Activated CD4-positive, CD25-positive, alpha-beta regulatory T cell (primary cell): ENCODE measurements at places on chromosomes 3 and 15.

GRCh38 chr3:55608301-55608937, 121.3 kb upstream of the WNT5A start:
- DNase-seq, result no peak

DNA sequence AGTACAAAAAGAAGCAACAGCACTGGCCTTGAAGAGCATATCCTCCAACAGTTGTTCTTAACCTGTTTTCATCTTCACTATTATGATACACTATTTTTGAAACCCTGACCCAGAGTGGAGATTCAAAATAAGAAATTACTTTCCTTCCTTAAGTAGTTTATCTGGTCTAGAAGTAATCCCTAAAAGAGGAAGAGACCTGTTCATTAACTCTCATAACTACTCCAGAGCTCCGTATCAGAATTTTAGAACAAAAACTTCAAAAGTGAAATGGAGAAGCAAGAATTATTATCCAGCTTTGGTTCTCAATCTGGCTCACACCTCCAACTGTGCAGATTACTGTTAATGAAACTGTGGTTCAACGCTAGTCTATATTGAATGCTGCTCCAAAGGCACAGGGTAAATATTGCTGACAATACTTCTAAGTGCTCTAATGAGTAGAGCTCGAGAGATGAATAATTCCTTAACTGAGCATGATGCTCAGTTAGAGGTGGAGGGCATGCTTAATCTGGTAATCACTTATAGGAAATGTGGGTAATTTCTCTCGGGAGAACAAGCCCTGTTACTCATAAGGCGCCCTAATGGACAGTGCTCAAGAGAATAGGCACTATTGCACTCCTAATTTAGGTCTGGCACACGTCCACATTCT, 5.2 kb downstream of the LCMT2 start:
- DNase-seq, result no peak

GRCh38 chr3:140292684-140293083, 357.7 kb downstream of the CLSTN2 start:
- no peak for DNase-seq

DNA sequence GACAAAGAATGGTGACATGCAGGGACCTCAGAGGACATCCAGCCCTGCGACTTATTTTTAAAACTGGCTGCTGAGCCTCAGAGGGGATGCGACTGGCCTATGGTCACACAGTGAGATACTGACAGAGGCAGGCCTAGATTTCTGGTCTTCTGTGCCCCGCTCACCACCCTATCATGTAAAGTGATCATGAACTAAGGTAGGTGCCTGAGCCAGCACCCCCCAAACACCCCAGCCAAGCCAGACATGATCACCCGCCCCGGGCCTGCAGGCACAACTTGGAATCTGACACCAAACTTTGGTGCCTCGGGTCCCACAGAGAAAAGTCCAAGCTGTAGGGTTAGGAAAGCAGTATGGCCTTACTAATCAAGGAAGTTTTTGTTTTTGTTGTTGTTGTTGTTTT, 33.9 kb upstream of the HHATL start:
- no peak for DNase-seq

DNA sequence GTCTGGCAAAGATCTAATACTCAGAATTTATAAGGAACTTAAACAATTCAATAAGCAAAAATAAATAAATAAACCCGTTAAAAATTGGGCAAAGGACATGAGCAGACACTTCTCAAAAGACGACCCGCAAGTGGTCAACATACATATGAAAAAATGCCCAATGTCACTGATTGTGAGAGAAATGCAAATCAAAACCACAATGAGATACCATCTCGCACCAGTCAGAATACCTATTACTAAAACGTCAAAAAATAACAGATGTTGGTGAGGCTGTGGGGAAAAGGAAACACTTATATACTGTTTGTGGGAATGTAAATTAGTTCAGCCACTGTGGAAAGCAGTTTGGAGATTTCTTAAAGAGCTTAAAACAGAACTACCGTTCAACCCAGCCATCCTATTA, 188.0 kb upstream of the MRPL3 start:
- no peak for DNase-seq

DNA sequence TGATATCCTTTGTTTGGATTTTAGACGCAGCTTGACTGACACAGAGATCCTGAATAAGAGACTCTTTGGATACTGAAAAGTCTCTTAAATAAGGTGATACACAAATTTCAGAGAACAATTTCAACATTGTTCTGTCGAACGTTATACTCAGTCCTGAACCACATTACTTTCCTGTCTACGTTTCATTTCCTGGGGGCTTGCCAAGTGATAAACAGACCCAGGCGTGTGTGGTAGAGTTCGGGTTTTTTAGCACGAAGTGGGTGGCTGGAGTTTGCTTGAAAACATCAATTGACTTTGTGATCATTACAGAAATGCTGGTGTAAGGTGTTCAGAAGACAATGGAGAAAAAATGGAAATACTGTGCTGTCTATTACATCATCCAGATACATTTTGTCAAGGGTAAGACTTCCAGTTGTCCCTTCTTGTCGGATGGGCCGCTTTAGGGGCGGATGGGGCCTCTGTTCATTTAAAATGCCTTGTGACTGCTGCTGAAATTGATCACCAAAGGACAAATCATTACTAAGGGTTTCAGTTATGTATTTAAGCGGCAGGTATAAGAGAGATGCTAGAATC, at the start of gene CD96:
CD96 (plus strand) TSS at position 287 of the 573 bp plus-strand sequence; CDS start at position 339, 52 bp downstream.
- peak; percentile 32 for DNase-seq

GRCh38 chr3:49248840-49249227, 28.2 kb downstream of the C3orf62 start:
- DNase-seq, result no peak

DNA sequence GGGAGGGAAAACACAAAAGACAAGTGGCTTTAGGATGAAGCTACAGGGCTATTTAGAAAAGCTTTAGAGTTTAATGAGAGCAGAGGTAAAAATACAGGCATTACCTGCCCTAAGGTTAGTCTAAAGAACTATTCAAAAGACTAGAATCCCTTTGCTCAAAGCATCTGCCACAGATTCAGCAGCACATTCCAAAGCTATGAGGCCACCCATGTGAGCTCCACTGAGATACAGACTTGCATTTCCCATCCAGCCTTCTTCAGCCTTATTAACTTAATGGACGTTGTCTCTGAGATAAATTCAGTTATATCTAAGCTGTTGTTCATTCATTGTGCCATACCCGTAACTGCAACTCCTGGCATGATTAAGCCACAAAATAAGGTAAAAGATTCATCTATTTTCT, 25.4 kb downstream of the CXCR6 start:
- DNase-seq, result no peak

- no peak for DNase-seq
Measured at GRCh38 chr3:43747641-43748040, 56.9 kb downstream of the ABHD5 start.

GRCh38 chr3:68915973-68916372, 16.4 kb downstream of the TAFA4 start:
- DNase-seq, result no peak

- DNase-seq, result no peak
Measured at GRCh38 chr15:78615151-78615589, 5.6 kb downstream of the CHRNA3 start.

- no peak for DNase-seq
Measured at GRCh38 chr3:72185549-72186399, 400.8 kb upstream of the PROK2 start.

DNA sequence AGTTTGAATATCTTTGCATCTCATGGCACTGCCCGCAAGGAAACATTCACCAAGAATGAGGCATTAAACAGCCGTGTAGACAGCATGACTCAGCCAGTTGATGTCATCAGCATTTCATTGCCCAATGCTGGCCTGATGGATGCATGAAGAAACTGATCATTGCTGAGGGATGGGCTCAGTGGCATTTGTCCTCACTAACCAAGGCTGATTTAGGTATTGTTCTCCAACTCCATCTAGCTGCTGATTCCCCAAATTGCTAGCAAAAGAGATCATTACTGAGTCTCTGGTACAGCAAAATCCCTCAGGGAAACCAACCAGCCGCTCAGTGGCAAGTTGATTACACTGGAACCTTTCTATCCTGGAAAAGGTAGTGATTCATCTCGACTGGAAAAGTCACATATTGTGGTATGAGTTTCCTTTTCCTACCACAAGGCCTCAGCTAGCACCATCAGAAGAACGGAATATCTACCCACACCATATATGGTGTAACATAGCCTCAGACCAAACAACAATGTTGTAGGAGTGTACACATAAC, 186.5 kb upstream of the GAP43 start:
- DNase-seq, result no peak

DNA sequence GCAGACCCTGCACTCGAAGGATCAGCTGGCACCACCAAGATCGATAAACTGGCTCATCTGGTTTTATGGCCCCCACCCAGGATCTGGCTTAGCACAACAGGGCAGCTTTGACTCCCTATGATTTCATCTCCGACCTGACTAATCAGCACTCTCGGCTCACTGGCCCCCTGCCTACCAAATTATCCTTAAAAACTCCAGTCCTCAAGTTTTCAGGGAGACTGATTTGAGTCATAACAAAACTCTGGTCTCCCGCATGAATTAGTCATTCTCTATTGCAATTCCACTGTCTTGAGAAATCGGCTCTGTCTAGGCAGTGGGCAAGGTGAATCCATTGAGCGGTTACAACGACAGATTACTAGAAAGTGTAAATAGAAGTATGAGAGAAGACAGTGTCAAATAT, 521.9 kb upstream of the RGMA start:
- DNase-seq, result no peak

- no peak for DNase-seq
Measured at GRCh38 chr3:182500289-182500688, 293.0 kb upstream of the ATP11B start.

DNA sequence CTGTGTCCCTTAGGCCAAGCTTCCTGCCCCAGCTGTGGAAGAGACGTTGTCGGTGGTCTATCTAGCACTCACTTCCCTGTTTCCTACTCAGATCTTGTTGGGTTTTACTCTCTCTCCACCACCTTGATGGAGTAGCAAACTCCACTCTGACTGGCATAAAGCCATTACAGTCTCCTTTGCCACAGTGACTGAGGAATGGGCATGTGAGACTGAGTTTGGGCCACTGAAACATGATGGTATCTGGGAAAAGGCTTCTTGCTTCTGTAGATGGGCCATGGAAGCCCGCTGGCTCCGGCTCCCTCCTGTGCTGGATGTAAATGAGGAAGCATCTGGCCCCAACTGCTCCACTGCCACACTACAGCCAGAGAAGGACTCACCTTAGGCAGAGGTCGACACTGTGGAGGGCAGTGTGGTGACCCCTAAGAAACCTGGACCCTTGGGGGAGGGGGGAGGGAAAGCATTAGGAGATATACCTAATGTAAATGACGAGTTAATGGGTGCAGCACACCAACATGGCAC, 9.4 kb upstream of the CAMK1 start:
- no peak for DNase-seq

DNA sequence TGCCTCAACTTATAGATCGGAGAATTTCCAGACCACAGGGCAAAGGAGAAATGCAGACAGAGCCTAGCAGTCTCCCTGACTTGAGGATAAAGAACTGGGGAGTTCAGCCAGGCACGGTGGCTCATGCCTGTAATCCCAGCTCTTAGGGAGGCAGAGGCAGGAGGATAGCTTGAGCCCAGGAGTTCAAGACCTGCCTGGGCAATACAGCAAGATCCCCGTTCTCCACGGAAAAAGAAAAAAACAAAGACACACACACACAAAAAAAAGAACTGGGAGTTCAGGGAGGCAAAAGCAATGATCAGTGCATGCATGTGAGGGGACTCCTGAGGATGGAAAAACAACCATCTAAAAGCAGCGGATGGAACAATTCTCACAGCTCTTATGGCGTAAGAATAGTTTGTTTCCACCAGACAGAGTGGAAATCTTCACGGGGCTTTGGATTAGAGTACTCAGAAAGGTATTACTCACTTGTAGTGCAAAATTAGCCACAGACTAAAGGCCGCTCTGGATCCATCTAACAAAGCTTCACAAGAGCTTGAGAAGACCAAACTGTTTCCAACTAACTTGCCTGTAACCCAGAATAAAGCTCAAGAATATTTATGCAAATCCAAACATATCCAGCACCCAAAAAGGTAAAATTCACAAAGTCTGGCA, 16.3 kb downstream of the SEC11A start:
- no peak for DNase-seq

- no peak for DNase-seq
Measured at GRCh38 chr3:52434491-52435115, 10.3 kb downstream of the SEMA3G start.

DNA sequence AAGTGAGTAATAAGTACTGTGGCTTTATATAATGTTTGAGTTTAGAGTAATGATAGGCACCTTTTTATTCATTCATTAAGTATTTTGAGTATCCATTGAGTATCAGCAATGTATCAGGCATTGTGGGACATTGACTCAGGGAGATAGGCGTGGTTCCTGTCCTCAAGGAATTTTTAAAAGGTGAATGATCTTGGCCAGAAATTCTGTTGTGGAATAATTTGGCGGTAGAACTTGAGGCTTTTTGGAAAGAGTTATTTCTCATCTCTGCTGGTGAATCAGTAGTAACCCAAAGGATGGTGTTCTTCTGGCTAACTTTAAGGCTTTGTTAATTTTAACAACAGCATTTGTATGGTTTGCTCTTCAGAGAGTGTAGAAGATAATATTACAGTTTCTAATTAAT, 2.0 kb downstream of the RAB7A start:
- no peak for DNase-seq

- no peak for DNase-seq
Measured at GRCh38 chr15:81363718-81364500, 10.1 kb downstream of the TMC3 start.
